ENCODE measurements at places on chromosomes 6 and 20. TPM values are rescaled to one million over a fixed set of nuclear protein-coding genes. Genes with fewer than 3 reads are reported as not detected.

DNA sequence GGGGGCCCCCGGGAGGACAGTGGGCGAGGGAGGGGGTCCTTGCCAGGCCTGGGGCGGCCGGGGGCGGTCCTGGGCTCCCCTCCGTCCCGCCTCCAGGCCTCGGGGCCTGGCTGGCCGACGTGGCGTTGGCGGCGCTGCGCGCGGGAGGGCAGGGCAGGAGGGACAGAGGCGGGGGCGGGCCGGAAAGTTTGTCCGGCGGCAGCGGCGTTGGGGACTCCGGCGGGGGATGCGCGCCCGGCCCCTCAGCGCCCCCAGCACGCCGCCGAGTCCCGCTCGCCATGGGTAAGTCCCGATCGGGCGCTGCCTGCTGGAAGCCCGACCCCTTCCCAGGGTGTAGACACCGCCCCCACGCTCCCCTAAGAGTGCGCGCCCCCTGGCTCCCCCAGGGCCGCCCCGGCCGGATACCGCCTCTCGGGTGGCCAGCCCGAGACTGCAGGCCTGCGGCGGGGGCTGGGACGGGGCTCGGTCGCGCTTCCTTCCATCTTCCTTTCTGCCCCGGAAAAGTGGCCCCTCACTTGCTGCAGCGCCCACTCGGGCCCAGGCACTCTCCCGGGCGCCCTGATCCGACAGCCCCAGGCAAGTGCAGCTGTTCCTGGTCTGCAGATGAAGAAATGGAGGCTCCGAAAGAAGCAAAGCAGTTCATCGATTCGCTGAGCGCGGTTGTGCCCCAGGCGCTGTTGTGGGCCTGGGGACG lies at the start of gene SLC2A10:
TSS of gene SLC2A10 (plus strand) at position 191 of the 694 bp plus-strand sequence. CDS start at position 279, 88 bp downstream.
- H3K36me3 ChIP-seq: no peaks in the 10 kb centered on the region
- no peaks in the 10 kb centered on the region for H3K4me1 ChIP-seq
- H3K27me3 ChIP-seq: no peaks in the 10 kb centered on the region

DNA sequence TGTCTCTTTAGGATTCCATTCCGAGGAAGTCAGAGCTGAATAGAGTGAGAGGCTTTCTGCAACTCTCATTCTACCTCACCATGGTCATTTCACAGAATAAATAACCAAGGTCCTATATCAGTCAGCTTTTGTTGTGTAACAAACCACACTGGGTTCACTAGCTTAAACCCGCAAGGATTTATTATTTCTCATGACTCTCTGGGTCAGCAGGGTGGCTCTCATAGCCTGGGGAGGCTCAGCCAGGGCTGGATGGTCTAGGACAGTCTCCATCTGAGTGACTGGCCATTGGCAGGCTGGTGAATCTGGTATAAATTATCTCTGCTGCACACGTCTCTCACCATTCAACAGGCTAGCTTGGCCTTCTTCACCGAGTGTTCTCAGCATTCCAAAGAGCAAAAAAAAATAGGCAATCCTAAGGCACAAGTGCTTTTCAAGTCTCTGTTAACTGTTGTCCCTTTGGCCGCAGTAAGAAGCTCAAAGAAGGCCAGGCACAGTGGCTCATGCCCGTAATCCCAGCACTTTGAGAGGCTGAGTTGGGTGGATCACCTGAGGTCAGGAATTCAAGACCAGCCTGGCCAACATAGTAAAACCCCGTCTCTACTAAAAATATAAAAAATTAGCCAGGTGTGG lies 39.7 kb downstream of the ISM1 start:
- H3K4me3 ChIP-seq: no peak overlapping the region
- H3K27ac ChIP-seq: no peak overlapping the region
- no peaks in the 10 kb centered on the region for H3K4me1 ChIP-seq
- H3K27me3 ChIP-seq: no peaks in the 10 kb centered on the region

DNA sequence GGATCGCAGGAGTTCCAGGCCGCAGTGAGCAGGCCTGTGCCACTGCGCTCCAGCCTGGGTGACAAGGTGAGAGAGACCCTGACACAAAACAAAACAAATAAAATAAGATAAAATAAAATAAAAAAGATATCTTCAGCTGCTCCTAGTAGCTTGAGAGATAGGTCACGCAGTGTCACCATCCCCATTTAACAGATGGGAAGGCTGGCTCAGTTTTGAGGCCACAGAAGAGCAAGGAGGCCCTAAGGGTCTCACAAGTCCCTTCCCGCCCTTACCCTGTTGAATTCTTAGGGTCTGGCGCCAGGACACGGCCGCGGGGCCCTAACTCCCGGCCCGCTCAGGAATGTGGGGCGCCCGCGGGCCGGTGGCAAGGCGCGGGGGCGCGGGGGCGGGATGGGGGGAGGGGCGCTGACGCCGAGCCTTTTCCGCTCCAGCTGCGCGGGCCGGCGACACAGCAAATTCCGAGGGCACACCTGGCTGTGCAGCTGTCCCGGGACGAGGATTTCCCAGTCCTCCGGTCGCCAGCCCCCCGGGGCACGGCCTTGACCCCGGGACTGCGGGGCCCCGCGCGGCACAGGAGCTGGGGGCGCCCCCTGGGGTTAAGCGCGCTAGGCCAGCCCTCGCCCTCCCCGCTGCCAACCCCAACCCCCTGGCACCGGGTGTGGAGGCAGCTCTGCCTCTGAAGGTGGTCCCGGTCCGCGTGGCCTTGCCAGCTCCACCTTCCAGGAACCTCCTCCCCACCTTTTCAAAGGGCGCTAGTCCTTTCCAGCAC lies 10.3 kb upstream of the R3HDML start:
- peak; percentile 48 for DNase-seq
- H3K27ac ChIP-seq: no peak overlapping the region
- no peaks in the 10 kb centered on the region for H3K27me3 ChIP-seq
- no peak overlapping the region for H3K4me3 ChIP-seq
- no peaks in the 10 kb centered on the region for H3K4me1 ChIP-seq
- H3K36me3 ChIP-seq: no peaks in the 10 kb centered on the region

GRCh38 chr6:47262231-47262630 lies 47.5 kb downstream of the TNFRSF21 start:
- no peaks in the 10 kb centered on the region for H3K27me3 ChIP-seq
- H3K4me3 ChIP-seq: no peak overlapping the region
- H3K27ac ChIP-seq: no peak overlapping the region
- no peak for DNase-seq
- H3K36me3 ChIP-seq: no peaks in the 10 kb centered on the region
- no peaks in the 10 kb centered on the region for H3K4me1 ChIP-seq

- H3K36me3 ChIP-seq: no peaks in the 10 kb centered on the region
- no peaks in the 10 kb centered on the region for H3K27me3 ChIP-seq
- H3K4me3 ChIP-seq: no peak overlapping the region
Observed at GRCh38 chr6:155782320-155782731, 326.7 kb upstream of the NOX3 start.

DNA sequence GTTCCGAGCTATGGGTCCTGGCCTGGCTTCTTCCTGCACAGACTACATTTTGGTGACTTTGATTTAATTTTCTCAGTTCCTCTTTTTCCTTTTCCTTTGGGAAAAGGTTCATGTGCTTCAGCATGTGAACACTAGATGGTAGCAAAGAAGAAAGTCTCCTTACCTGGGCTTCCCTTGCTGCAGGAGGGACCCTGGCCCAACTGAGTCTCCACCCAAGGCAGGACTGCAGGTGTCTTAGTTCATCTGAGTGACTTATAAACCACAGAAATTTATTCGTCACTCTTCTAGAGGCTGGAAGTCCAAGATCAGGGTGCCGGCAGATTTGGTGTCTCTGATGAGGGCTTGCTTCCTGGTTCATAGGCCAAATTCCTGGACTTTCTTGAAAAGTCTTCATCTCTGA lies 163.2 kb downstream of the SYCP2 start:
- no peaks in the 10 kb centered on the region for H3K36me3 ChIP-seq
- DNase-seq: peak; percentile 65
- no peak overlapping the region for H3K4me3 ChIP-seq
- no peaks in the 10 kb centered on the region for H3K27me3 ChIP-seq

DNA sequence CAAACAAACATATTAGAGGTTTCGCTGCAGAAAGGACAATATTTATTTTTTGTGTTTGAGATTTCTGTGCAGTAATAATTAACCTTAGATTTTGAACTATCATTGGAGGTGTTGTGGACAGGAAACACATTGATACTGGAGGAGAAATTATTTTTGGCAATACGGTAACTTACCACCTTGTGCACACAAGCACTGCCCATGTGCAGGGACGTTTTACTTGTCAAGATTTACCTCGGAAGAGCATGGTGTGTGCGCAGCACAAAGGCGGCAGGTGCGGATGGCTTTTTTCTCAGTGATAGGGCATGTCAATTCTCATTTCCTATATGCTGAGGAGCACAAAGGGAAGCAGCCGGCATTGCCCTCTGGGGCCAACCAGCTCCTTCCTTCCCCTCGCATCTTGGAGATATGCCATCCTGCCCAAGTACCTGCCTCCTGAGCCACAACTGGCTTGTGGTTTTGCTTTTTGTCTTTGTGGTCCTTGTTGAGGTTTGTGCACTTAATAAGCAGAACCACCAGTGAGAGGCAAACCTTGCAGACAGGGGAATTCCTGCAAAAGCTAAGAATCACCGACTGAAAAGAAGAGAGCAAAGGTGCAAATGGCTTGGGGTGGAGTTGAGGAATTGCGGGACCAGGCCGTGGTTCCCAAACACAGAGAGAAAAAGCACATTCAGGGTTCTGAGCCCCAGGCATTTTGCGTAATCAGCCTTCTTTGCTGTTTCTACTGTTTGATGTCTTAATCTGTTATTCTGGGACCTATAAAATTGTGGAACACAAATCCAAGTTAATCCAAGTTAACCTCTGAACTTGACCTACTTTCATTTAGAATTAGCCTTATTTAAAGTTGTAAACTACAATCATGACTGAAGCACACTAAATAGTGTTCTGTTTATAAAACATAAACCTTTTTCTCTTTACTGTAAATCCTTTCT lies 21.9 kb downstream of the SAMD5 start:
- DNase-seq: peak; percentile 39
- H3K27ac ChIP-seq: no peak overlapping the region
- H3K4me1 ChIP-seq: no peaks in the 10 kb centered on the region
- H3K4me3 ChIP-seq: no peak overlapping the region

DNA sequence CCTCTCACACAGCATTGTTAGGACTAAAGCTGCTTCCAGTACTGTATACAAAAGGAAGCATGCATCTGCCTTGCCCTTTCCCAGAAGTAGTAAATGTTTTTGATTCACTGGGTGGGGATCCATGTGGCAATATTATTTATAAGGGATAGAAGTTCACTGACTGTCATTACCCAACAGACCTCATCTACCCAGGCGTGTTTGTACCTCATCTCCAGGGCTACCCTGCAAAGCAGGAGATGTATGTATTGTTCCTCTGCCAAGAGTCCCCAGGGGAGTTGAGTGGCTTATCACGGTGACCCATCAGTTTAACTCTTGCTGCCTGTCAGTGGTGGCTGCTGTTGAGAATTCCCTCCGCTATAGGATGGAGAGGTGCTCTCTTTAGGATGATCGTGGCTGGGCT lies 42.5 kb downstream of the SLC24A3 start:
- H3K4me1 ChIP-seq: no peaks in the 10 kb centered on the region
- H3K27ac ChIP-seq: peak overlapping the region; percentile 53
- no peak overlapping the region for H3K4me3 ChIP-seq
- no peak for DNase-seq
- no peaks in the 10 kb centered on the region for H3K36me3 ChIP-seq

GRCh38 chr20:63951398-63952209 lies 4.6 kb downstream of the UCKL1 start:
- H3K4me3 ChIP-seq: no peak overlapping the region
- H3K36me3 ChIP-seq: no peaks in the 10 kb centered on the region
- no peak for DNase-seq
- H3K27me3 ChIP-seq: no peaks in the 10 kb centered on the region
- H3K27ac ChIP-seq: no peak overlapping the region
- peaks cover 13% of the 10 kb centered on the region for H3K4me1 ChIP-seq

DNA sequence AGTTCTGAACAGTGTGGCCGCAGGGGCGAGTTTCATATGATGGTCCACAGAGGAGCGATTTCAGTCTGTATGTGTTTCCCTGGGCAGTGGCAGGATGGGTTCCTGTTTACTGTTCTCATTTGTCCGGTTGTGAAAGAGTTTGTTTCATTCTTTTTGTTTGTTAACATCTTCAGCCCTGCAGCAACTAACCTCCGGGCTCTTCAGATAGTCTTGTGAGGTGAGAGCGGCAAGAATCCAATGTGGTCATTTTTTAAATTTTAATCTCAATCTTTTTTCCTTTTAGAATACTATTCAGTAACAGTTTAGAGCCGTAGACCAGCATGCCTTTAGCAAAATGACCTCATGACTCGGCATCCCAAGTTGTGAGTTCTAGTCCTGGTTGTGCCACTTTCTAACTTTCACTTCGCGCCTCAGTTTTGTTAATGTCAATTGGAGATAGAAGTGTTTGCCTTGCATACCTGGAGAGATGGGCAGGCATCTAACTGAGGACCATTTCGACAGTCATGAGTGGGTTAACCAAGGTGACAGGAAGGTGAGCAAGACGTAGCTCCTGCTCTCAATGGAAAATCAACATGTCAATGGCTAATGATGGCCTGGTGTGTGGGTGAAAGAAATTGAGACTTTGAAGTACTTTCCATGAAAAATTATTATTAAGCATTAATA lies 38.5 kb upstream of the PXDC1 start:
- H3K27me3 ChIP-seq: no peaks in the 10 kb centered on the region
- H3K4me1 ChIP-seq: no peaks in the 10 kb centered on the region
- no peak overlapping the region for H3K27ac ChIP-seq
- no peak overlapping the region for H3K4me3 ChIP-seq
- H3K36me3 ChIP-seq: no peaks in the 10 kb centered on the region

GRCh38 chr6:71181565-71181964 lies 107.0 kb upstream of the OGFRL1 start:
- no peaks in the 10 kb centered on the region for H3K36me3 ChIP-seq
- no peak overlapping the region for H3K27ac ChIP-seq
- no peaks in the 10 kb centered on the region for H3K27me3 ChIP-seq
- H3K4me1 ChIP-seq: no peaks in the 10 kb centered on the region

DNA sequence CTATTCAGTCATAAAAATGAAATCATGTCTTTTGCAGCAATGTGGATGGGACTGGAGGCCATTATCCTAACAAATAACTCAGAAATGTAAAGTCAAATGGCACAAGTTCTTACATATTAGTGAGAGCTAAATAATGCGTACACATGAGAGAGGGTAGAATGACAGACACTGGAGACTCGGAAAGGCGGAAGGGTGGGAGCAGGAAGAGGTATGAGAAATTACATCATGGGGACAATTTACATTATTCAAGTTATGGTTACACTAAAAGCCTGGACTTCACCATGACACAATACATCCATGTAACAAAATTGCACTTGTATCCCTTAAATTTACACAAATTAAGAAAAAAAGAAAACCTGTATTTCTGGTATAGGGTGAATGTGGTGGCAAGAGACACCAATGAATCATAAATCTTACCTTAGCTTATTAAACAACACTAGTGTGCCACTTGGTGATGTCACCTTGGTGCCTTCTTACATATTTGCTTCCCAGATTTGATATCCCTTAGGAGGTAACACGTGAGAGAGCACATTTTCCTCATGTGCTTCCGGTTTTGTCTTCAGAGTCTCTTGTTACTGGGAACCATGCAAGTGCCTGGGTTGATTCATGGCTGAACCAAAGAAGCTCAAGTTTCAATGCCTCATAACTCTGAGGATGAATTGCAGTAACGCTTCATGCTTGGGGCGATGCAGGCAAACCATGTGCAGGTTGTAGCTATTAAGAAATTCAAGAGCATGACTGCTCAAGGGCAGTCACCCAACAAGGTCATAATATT lies 84.6 kb downstream of the DCDC2 start:
- no peak overlapping the region for H3K4me3 ChIP-seq
- no peaks in the 10 kb centered on the region for H3K4me1 ChIP-seq
- no peak overlapping the region for H3K27ac ChIP-seq
- H3K36me3 ChIP-seq: no peaks in the 10 kb centered on the region
- peaks cover 3% of the 10 kb centered on the region for H3K27me3 ChIP-seq

Gene EEF1A2
- 18.6 TPM for polyA plus RNA-seq

Gene TBX18
- 0.62 TPM for polyA plus RNA-seq

Gene WFDC12
- polyA plus RNA-seq: 0.07 TPM

All from small intestine (tissue), 16 donors.